ENCODE measurements at places on chromosomes 7 and 10.

GRCh38 chr7:32100407-32100907 lies 30.2 kb upstream of the PDE1C start:
- no peak for DNase-seq

- DNase-seq, result no peak
Observed at GRCh38 chr10:108039821-108040584, 875.5 kb upstream of the SORCS1 start.

DNA sequence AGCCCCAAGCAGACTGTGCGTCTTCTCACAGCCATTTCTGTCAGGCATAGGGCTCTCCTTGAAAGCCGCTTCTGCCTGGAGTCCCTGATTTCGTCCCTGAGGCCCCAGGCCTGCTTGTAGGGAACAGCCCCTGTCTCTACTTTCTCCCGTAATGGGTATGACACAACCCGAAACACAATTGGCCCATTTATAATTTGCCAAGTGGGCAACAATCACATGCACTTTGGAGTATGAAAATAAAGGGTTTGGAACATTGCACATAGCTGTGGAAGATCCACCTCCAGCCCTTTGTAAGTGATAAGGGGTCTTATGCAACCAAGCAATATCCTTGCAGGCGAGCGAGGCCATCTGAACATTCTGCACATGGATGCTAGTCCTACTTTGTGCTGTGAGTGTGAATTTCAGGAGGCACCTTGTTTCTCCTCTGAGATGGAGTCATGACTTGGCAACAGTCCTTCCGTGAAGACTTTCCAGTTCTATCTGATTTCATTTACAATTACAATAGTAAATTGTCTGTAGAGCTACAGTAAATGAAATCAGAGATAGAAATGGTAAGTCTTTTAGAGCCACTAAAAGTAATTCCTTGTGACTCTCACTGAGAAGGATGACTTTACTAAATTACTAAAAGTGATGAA lies 141.5 kb downstream of the CUBN start:
- DNase-seq, result no peak

GRCh38 chr7:158094046-158094445 lies 493.6 kb downstream of the PTPRN2 start:
- no peak for DNase-seq

Data from T-helper 17 cell (primary cell).